ENCODE measurements at places on chromosomes 7 and 10. TPM values are rescaled to one million over a fixed set of nuclear protein-coding genes. Genes with fewer than 3 reads are reported as not detected.

- H3K27me3 ChIP-seq: no peaks in the 10 kb centered on the region
- H3K27ac ChIP-seq: peak overlapping the region; percentile 95
- H3K4me3 ChIP-seq: peak overlapping the region; percentile 87
- H3K36me3 ChIP-seq: no peaks in the 10 kb centered on the region
Observed at GRCh38 chr10:97319671-97320479, 804 bp downstream of the FRAT1 start.

Gene KIN
- 8.3 TPM for total RNA-seq

Gene NSMCE4A
- total RNA-seq: 63.9 TPM

Gene PBLD
- 6.7 TPM for total RNA-seq

GRCh38 chr10:101682172-101682825, 12.7 kb downstream of the FBXW4 start:
- H3K4me3 ChIP-seq: peak overlapping the region; percentile 22
- peak overlapping the region; percentile 1 for H3K27ac ChIP-seq
- H3K4me1 ChIP-seq: peaks cover 32% of the 10 kb centered on the region
- H3K36me3 ChIP-seq: no peaks in the 10 kb centered on the region

Gene CCDC126
- 15.7 TPM for total RNA-seq

Gene FBXL13
- total RNA-seq: 1.3 TPM

DNA sequence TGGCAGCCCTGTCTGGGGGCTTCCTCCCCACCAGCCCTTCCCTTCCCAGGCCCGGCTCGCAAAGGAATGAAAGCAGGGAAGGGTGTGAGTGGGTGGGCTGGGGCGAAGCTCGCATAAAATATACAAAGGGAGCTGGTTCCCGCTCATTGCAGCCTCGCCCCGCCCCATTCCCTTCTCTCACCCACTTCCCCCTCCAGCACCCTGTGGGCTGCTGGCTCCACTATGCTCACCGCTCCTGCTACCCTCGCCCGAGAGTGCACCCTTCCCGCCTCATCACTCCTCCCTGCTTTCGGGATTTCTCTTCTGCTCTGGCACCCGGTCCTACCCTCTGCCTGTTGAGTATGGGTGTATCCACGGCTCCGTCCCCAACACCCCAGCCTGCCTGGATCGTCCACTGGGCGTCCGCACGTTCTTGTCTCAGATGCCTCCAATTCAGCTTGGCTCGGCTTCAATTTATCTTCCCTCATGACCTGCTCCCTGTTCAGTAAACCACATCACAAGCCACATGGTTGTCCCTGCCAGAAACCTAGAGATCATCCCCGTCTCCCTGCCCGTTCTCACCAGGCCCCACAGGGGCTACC, 14.4 kb upstream of the TTYH3 start:
- no peaks in the 10 kb centered on the region for H3K27me3 ChIP-seq
- no peak overlapping the region for H3K27ac ChIP-seq
- peaks cover 56% of the 10 kb centered on the region for H3K4me1 ChIP-seq
- DNase-seq: no peak

Gene ASAH2
- 0.63 TPM for total RNA-seq

Gene TRPV6
- not detected for total RNA-seq

Gene NKX1-2
- total RNA-seq: not detected

Gene CYP3A7
- total RNA-seq: not detected

Gene CLCN1
- not detected for total RNA-seq

Gene MTERF1
- 5.0 TPM for total RNA-seq

GRCh38 chr7:149023662-149024061, 4.6 kb downstream of the PDIA4 start:
- peaks cover 11% of the 10 kb centered on the region for H3K4me1 ChIP-seq
- no peak overlapping the region for H3K4me3 ChIP-seq
- peaks cover 26% of the 10 kb centered on the region for H3K36me3 ChIP-seq
- H3K27ac ChIP-seq: no peak overlapping the region

- H3K27ac ChIP-seq: no peak overlapping the region
- H3K27me3 ChIP-seq: no peaks in the 10 kb centered on the region
- H3K36me3 ChIP-seq: peaks cover 45% of the 10 kb centered on the region
- H3K4me1 ChIP-seq: peaks cover 16% of the 10 kb centered on the region
- H3K4me3 ChIP-seq: no peak overlapping the region
Observed at GRCh38 chr10:122083478-122084025, 94.6 kb downstream of the TACC2 start.

Gene NPSR1
- total RNA-seq: not detected

DNA sequence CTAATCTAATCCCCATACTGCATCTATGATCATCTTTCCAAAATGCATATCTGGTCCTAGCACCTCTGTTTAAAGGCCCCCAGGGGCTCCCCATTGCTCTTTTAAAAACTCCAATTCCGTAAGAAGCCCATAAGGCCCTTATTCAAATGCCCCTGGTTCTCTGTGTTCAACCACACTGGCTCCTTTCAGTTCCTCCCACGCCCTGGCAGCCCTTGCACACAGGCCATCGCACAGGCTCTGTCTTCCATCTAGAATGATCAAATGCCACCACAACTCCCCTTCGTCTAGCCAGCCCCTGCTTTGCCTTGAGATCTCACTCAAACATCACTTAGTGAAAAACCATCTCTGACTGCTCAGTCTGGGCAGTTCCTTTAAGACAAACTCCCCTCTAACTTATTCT, 112.9 kb upstream of the LYZL2 start:
- no peaks in the 10 kb centered on the region for H3K36me3 ChIP-seq
- no peak overlapping the region for H3K4me3 ChIP-seq
- no peak for DNase-seq
- no peaks in the 10 kb centered on the region for H3K27me3 ChIP-seq

Gene LRIT1
- not detected for total RNA-seq

- H3K4me3 ChIP-seq: no peak overlapping the region
- no peaks in the 10 kb centered on the region for H3K27me3 ChIP-seq
- no peak overlapping the region for H3K27ac ChIP-seq
- H3K36me3 ChIP-seq: no peaks in the 10 kb centered on the region
- no peak for DNase-seq
- H3K4me1 ChIP-seq: no peaks in the 10 kb centered on the region
Observed at GRCh38 chr7:11625669-11626068, 206.3 kb downstream of the THSD7A start.

DNA sequence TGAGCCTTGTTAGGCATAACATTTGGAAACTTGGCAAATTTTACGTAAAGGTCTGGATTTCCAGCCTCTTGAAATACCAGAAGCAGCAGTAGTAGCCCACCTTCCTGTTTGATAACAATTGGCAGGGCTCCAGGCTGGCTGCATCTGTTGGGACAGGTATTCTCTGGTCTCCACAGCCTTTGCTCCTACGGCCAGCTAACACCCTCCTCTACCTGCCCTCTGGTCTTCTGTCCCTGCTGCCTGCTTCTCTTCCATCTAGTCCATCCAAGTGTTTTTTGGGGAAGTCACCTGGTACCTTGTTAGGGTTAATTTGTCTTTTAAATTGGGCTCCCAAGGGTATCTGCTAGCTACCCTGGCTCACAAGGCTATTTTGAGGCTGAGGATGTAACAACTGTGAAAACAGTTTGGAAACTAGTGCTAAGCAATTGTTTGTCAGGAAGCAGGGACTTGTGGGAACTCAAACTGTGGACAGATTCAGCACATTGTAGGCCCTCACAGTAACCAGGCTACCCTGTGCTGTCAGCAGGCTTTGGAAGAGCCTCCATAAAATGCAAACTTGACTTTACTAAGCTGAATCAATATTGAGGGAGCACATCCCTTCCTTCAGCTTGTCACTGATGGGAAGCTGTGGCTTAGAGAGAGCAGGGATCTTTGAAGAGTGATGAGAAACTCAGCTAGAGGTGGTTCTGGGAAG, 8.5 kb downstream of the RPS24 start:
- no peak overlapping the region for H3K4me3 ChIP-seq
- H3K36me3 ChIP-seq: peaks cover 55% of the 10 kb centered on the region
- H3K27ac ChIP-seq: no peak overlapping the region
- H3K4me1 ChIP-seq: peaks cover 11% of the 10 kb centered on the region

GRCh38 chr7:45129181-45129800, 17.8 kb upstream of the TBRG4 start:
- H3K4me1 ChIP-seq: no peaks in the 10 kb centered on the region
- no peaks in the 10 kb centered on the region for H3K27me3 ChIP-seq
- H3K4me3 ChIP-seq: no peak overlapping the region
- no peak for DNase-seq

DNA sequence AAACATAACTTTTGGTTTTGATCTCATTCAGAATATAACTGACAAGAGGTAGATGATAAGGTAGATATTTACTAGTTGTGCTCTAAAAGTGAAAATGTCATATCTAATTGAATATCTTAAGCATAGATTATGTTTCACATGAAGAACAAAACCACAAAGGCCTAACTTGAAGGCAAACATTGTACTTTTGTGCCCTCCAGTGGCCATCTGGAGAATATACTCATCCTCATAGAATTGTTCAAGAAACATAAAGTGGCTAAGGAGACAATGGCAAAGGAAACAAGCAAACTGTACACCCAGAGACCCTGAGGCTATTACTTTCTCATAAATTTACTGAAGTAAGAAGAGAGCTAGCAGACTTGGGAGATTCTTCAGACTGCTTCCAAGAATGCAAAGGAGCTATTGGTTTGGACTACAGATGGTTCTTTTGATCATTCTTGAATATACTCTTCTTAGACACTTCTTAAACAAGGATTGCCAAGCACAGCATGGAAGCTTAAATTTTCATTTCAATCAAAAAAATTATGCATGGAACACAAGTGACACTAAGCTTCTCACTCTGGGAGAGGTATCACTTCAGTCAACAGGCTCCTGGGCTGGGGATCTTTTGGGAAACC, 98.2 kb upstream of the DKK1 start:
- no peaks in the 10 kb centered on the region for H3K36me3 ChIP-seq
- no peaks in the 10 kb centered on the region for H3K4me1 ChIP-seq
- no peak for DNase-seq
- no peak overlapping the region for H3K4me3 ChIP-seq
- H3K27me3 ChIP-seq: no peaks in the 10 kb centered on the region
- H3K27ac ChIP-seq: no peak overlapping the region

DNA sequence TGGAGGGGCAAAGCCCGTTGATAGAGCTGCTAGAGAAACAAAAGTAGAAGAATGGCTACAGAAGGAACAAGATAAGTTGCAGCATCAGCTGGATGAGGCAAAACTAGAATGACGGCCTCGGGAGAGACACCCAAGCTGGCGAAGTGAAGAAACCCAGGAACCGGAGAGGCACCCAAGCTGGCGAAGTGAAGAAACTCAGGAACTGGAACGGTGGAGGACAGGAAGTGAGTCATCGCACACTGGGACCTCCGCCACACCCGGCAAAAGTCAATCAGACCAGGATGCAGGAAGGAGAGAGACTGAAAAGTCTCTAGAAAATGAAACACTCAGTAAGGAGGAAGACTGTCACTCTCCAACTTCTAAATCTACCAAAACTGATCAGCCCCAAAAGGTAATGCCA, 133.0 kb upstream of the NEBL start:
- no peak for DNase-seq
- no peak overlapping the region for H3K27ac ChIP-seq
- no peaks in the 10 kb centered on the region for H3K36me3 ChIP-seq
- no peak overlapping the region for H3K4me3 ChIP-seq
- no peaks in the 10 kb centered on the region for H3K4me1 ChIP-seq

DNA sequence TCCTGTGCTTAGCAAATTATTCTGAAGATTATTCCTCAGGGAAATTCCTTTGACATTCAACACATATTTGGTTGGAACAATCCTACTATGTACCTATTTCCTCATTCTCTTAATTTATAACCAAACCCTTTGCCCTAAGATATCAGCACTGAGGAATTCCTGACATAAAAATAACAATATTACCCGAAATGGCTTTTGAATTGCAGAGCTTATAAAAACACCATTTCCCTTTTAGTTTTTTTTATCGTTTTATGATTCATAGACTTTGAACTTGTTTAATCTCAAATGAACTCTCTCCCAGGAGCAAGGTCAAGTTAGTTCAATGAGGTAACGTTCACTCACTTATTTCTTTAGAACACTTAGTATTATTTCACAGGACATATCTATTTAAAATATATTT, 7.7 kb upstream of the ABCB1 start:
- no peak for DNase-seq
- no peak overlapping the region for H3K4me3 ChIP-seq
- no peaks in the 10 kb centered on the region for H3K4me1 ChIP-seq
- no peaks in the 10 kb centered on the region for H3K36me3 ChIP-seq
- H3K27ac ChIP-seq: no peak overlapping the region
- H3K27me3 ChIP-seq: no peaks in the 10 kb centered on the region

DNA sequence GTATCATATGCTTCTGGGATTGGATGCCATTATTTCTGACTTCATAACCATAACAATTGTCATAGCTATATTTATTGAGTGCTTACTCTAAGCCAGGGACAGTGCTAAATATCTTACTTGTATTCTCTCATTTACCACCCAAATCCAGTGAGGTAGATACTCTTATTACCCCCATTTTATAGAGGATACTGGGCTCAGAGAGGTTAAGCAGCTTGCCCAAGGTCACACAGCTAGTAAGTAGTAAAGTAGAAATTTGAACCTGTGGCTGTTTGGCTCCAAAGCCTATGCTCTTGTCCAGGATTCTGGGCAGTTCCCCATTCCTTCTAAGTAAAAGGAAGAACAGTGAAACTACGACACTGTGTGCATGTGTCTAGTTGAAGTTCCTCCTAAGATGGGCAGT, 56.5 kb downstream of the COL13A1 start:
- H3K27me3 ChIP-seq: no peaks in the 10 kb centered on the region
- no peak overlapping the region for H3K27ac ChIP-seq
- DNase-seq: no peak

Gene SORCS1
- 9.6 TPM for total RNA-seq

DNA sequence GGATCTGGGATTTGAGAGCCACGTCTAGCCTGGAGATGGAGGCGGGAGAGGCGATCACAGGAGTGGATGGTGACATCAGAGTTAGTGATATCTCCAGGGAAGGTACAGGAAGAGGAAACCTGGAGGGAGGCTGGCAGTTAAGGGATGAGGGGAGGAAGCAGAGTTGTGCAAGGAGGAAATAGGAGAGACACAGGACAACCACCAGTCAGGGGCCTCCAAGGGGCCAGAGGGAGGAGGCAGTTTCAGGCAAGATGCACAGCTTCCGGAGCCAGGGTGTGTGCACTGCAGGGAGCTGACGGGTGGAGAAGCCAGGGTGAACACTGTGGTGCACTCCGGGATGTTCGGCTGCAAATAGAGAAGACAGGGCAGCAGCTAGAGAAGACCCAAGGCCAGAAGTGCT, 141.2 kb downstream of the GLI3 start:
- H3K4me3 ChIP-seq: no peak overlapping the region
- no peak for DNase-seq
- H3K4me1 ChIP-seq: peaks cover 44% of the 10 kb centered on the region
- no peaks in the 10 kb centered on the region for H3K27me3 ChIP-seq

Gene AKR1D1
- total RNA-seq: not detected

GRCh38 chr10:17109475-17110207, 20.0 kb downstream of the CUBN start:
- no peak overlapping the region for H3K27ac ChIP-seq
- no peaks in the 10 kb centered on the region for H3K36me3 ChIP-seq
- H3K4me3 ChIP-seq: no peak overlapping the region
- no peaks in the 10 kb centered on the region for H3K27me3 ChIP-seq
- H3K4me1 ChIP-seq: no peaks in the 10 kb centered on the region
- no peak for DNase-seq

DNA sequence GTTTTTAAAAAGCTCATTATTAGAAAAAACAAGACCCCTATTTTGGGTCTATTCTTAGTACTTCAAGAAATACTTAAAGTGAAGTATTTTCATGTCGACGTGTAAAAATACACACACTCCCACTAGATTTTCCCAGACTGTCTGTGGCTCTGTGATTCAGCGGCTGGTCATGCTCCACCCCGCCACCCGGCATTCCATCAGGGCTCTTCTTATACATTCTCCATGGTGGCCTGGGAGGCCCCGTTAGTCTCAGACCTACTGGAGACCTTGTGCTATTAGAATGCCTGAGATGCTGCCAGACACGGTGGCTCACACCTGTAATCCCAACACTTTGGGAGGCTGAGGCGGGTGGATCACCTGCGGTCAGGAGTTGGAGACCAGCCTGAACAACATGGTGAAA, 13.1 kb downstream of the TECPR1 start:
- no peak for DNase-seq
- H3K4me1 ChIP-seq: no peaks in the 10 kb centered on the region
- no peaks in the 10 kb centered on the region for H3K27me3 ChIP-seq
- H3K27ac ChIP-seq: no peak overlapping the region

Gene CYP3A4
- not detected for total RNA-seq

All from esophagus muscularis mucosa (tissue), 4 donors.